ENCODE measurements at places on chromosomes 2 and 18.

DNA sequence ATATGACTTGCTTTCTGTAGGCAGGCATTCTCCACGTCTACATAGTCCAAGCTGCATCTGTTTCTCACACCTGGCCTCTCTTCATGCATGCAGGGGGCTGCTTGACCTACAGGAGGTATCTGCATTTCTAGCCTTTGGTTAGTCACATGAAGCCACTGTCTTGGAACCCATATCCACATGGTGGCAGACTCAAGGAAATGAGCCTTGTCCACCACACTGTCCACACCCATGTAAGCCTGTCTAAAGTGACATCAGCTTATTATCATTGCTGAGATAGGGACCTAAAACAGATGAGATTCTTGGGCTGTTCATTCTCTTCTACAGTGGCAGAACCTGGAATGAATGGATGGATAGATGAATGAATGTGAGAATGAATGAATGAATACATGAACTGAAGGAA is 160.4 kb downstream of the DOCK10 start:
- no peak for DNase-seq

DNA sequence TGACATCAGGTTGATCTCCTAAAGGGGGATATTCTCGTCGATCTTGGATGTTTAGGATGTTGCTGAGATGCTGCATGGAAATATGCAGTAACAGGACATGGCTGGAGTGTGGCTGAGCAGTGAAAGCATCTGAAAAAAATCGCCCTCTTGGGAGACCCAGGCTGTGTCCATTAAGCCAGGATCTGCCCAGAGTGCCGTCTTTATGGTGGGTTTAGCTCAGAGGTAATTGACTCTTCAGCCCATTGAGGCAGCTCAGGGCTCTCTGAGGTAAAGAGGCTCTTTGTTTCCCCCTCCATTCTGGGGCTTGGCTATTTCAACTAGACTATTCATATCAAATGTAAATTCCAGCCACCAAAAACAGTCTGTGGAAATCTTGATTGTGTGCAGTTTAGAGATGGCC is 26.5 kb downstream of the OSBPL6 start:
- DNase-seq: no peak

DNA sequence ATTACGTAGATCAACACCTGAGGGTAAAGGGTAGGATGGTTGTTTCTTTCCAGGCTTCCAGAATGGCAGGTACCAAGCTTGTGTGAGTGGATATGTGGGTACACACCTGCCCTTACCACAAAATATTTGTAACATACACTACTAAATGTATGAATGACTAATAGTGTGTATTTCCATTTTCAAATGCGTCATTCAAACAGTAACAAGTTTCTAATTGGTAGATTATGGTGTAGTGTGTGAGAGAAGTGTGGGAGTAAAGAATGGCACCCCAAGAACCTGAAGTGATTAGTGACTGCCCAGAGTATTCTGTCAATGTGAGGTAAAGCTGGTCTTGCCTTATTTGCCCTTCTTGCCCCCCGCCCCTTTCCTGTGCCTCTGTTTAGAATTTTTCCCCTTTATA is 21.1 kb downstream of the AGPS start:
- DNase-seq: no peak

DNA sequence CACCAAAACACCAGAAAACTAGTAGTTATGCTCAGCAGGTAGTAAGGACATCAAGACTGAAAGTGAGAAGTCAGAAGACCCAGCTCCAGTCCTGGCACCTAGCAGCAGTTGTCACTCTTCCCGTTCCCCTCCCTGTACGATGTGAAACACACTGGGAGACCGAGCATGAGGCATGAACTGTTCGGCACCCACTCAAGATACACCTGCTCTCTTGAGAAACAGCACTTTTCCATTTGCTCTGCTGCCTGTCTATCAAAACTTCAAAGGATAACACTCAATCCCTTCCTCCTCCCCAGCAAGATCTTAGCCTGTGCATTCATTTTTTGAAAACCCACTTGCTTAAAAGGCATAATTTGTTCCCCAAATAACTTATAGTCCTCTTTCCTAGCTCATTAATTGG is 123.9 kb downstream of the PLEKHM3 start:
- DNase-seq: no peak

- no peak for DNase-seq
Observed at GRCh38 chr18:45221363-45221762, 393.9 kb upstream of the SLC14A2 start.

- no peak for DNase-seq
Observed at GRCh38 chr18:11343096-11343495, 193.7 kb upstream of the PIEZO2 start.

DNA sequence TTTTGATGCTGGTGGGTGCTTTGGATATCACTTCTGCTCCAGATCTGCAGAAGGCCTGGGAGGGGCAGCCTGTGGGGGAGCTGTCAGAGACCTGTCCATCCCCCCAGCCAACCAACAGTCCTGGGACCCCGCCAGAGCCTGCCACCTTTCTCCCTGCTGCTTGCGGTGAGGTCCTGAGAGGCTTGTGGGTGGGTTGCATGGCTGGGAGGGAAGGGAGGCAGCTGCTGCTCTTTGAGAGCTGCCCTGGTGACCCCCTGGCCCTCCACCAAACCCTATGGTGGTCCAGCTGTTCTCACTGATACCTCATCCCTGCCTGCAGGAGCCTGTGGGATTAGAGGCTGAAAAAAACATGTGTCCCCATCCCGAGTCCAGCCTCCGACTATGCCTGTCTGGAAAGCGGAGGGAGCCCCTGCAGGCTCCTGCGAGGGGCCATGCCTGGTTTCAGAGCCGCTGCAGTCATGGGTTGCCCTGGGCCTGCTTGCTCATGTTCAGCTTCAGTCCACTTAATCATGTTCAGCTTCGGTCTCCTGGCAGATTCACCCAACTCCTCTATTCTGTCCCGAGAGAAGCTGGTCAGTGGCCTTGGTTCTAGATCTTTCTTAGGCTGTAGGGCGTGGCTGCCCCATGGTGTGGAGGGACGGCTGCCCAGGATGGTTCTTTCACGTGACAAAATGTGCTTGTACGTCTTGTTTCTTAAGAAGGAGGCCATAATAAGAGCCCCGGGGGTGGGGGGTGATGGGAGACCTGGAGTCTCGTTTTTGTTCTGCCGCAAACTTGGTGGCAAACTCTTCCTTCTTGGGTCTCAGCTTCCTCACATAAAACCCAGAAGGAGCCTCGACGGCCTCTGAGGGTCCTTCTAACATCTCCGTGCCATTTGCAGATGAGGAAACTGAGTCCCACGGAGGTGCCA is 98.5 kb downstream of the CTIF start:
- DNase-seq: no peak

- no peak for DNase-seq
Observed at GRCh38 chr2:7691961-7692656, 774.9 kb downstream of the RNF144A start.

DNA sequence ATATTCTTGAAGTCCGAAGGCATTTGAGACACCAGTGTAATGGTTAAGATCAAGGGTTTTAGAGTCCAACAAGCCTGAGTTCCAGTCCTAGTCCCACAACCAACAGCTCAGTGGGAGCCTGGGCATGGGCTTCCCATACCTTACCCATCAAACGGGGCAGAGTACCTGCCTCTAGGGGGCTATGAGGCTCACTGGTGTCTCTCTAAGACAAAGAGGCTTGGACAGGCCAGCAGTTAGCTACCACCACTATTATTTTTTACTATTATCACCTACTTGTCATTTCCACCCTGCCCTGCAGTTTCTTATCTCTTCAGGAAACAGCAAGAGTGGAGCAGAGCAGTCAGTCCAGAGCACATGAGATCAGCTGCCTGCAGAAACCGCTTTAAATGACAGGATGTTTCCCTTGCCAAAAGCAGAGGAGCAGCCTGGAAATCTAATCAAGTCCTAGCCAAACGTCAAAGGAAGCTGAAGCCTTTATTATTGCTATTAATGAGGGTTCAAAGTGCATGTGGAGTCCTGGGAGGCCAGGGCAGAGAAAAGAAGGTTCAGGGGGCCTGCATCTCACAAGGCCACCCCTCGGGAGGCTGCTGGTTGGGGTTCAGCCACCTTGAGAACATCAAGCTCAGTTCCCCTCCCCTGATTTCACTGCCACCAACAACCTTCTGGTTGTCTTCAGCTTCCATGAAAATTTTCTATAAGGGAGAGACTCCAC is 66.6 kb downstream of the STPG4 start:
- DNase-seq: no peak

GRCh38 chr2:21289989-21290388 is 166.2 kb downstream of the TDRD15 start:
- DNase-seq: no peak

- DNase-seq: no peak
Observed at GRCh38 chr2:215811003-215811402, 202.3 kb downstream of the MREG start.

DNA sequence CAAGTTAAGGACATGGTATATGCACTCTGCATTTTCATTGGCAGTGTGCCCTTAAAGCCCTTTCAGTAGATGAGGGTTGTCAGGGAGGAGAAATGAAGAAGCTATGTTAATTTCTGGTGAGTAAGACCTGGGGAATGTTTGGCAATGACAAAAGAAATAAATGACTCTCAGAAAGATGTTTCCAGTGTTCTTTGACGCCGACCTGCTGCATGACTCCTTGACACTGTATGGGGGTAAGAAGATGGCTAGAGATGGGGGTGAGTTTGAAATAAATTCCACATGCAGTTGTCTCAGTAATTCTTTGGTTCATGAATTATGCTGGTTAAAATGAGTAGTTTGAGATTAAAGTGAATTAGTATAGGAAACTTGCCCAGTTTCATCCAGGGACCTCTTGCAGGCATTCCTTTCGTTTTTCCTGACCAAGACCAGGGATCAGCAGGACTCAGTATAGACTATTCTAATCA is 5.9 kb downstream of the CCDC121 start:
- no peak for DNase-seq

- no peak for DNase-seq
Observed at GRCh38 chr2:46486436-46486835, 7.1 kb downstream of the TMEM247 start.

GRCh38 chr2:113117541-113118262 is 9.7 kb upstream of the IL1RN start:
- DNase-seq: no peak

DNA sequence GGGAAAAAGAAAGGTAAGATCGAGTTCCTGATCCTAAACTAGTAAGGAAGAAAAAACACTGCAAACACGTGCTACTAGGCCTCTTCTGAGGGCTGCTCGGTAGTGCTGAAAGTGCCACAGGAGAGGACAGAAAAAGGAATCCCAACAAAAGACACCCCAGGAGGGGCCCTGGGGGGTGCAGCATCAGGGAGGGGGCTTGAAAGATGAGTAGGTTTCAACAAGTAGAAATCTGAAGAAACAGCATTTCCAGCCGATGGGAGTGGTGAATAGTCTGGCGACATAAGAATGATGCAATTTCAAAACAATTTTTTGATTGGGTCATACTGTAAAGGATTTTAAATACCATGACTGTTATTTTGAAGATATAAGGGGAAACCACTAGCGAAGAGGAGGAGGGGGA is 98.6 kb downstream of the NOL10 start:
- DNase-seq: no peak

GRCh38 chr2:204005940-204006721 is 69.6 kb downstream of the ICOS start:
- no peak for DNase-seq

- DNase-seq: no peak
Observed at GRCh38 chr18:39693359-39693758, 2127.8 kb upstream of the CELF4 start.

- DNase-seq: no peak
Observed at GRCh38 chr2:76296438-76296837, 585.7 kb upstream of the GCFC2 start.

DNA sequence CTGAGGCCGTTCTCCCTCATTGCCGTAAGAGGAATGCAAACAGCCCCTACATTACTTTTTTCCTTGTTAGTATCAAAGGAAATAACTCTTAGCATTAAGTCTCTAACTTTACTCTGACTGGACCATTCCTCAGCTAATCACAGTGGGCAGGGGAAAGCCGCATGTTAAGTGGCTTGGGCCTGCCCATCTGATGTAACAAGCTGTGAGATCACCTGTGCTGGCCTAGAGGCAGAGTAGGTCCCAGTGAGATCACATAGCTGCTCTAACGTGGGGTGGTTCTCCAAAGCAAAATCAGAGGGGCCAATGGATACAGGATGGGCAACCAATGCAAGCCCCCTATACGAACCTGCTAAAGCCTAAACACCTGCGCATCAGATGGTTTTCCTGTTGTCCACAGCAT is 5.9 kb upstream of the MOCOS start:
- DNase-seq: no peak

DNA sequence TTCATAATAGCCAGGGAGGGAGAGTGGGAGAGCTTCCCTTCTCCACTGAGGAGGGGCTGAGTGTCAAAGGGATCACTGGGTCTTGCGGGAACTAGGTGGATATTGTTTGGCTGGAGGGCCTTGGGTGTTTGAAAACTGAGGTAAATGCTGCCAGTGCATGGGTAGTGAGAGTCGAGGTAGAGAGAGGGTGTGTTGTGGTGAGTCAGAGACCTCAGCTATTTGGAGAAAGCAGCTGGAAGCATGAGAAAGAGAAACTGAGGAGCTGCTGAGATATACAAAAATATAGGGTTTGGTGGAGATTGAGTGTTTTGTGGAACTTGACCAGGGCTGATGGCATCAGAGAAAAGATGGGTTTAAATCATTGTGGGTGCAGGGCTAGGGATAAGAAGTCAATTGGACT is 127.0 kb upstream of the CCDC195 start:
- no peak for DNase-seq

- DNase-seq: no peak
Observed at GRCh38 chr18:24421831-24422230, 4.6 kb upstream of the IMPACT start.

DNA sequence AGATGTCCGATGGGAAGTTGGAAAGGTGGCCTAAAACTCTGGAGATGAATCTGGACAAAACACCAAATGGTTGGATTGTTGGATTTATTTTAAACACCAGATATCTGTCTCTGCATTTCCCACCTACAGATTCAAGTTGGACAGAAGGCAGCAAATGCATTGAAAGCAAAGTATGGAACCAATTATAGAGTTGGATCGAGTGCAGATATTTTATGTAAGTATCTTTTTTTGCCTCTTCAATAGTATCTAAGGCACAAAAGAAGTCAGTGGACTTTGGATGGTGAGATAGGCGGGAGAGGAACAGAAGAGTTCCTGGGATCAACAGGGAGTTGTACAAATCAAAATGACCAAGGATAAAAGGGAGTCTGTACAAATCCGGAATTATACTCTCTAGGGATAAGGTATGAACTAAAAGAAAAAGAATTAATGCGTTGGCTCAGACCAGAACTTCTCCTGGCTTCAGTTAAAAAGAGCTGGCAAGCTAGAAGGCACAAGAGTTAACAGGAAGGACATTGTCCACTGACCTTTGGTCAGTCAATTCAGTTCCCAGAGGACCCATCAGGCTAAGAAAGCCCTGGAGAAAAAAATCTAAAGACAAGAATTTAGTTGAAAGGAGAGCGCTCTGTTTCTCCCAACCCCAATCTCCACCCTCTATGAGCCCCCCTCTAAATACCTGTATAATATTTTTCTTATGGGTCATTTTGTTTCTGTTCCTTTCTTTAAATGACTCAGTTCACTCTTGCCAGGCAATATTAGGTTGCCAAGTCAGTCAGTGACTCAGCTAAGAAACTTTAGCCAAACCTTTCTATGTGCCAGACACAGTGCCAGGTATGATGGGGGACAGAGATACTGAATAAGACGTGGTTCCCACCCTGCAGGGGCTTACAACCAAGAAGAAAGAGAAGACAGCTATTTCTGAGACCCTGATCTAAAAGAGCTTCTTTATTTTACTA is 29.1 kb downstream of the CPO start:
- no peak for DNase-seq
